HCT116 (cell line): ENCODE measurements at places on chromosomes 2 and 18. TPM values are rescaled to one million over a fixed set of nuclear protein-coding genes. Genes with fewer than 3 reads are reported as not detected.

DNA sequence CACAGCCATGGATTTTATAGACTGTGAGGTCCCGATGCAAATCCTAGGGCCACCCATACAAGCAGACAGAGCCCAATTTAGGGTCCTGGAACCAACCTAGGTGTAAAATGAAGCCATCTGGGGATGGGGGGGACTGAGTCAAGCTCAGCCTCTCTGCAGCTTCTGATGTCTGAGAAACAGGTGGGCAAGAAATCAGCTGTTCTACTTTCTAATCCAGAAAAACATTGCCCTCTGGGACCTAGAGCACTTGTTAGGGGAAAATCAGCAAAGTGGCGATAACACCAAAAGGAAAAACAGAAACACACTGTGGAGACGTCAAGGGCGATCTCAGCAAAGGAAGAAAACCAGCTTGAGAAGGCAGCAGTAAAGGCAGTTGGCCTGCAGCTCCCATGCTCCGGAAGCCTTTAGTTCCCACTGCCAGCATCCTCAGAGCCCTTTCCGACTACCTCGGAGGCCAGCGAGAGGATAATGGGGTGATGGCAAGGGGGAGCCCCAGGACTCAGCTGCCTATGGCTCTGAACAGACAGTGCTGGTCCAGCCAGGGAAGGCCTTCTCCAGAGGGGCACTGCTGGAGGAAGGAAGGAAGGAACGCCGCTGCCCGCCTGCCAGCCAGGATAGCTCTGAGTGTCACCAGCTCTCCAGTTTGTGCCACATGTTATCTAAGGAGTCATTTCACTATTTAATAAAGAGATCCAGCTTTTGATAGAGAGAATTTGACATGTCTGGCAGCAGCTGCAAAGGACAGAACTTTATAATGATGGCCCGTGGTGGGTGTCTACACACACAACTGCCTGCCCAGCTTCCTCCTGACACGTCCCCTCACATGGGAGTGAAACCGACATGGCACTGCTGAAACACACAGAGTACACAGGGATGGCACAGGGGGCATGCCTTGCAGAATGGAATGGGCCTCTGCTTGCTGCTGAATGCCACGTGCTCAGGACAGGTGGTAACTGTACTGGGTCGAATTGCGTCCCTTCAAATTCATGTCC is 37.7 kb downstream of the HS1BP3 start:
- DNase-seq: no peak

DNA sequence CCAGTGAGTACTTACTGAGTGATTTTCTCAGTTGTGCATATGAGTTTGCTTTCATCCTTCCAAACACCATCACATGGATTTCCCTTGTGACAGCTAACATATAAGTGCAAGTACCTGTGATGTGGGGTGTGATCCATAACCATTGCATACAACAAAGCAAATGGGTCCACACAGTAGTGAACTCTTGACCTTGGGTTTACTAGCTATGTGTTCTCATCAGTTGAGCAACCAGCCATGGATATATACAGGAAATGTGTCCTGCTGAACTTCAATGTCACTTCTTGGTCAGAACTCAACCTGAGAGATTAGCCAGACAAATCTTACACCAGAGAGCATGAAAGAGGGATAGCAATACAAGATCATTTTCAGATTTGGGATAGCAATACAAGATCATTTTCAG is 420.9 kb upstream of the KCNH7 start:
- no peak for DNase-seq

- DNase-seq: no peak
Observed at GRCh38 chr2:10304458-10305253, 2.0 kb downstream of the HPCAL1 start.

DNA sequence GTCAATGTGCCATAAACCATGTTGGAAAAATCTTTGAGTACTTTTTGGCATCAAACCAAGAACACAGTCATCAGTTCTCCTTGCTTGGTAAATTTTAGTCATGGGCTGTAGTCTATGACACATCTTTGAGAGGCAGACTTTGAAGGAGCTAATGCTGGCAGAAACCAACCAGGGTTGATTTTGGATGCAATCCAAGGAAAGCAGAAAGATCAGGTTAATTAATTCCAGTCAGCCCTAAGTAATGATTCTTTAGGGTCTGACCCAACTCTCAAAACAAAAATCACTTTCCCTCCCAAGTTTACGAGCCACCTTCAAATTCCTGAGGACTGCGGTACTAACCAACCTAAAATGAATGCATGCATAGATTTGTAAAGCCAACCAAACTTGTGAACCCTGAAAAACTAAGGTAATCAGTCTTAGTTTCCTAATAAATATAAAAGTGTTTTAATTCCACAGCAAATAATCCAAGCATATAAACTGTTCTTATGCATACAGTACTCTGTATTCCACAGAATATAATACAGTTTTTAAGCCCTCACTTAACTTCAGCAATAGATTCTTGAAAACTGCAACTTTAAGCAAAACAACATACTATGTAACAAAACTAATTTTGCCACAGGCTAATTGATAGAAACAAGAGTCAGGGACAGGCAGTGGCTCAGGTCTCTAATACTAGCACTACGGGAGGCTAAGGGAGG is 22.0 kb downstream of the AP1S3 start:
- DNase-seq: peak; percentile 100

CCDC102B gene
- total RNA-seq: 1.9 TPM

- no peak for DNase-seq
Observed at GRCh38 chr2:231161877-231162329, 36.5 kb upstream of the ARMC9 start.
